T-cell (primary cell): ENCODE measurements at places on chromosomes 3 and 15.
A peak's percentile ranks its signal among the peaks of the same experiment; 100 is the strongest.

GRCh38 chr3:143358155-143358792 is 238.7 kb downstream of the CHST2 start:
- DNase-seq: no peak

DNA sequence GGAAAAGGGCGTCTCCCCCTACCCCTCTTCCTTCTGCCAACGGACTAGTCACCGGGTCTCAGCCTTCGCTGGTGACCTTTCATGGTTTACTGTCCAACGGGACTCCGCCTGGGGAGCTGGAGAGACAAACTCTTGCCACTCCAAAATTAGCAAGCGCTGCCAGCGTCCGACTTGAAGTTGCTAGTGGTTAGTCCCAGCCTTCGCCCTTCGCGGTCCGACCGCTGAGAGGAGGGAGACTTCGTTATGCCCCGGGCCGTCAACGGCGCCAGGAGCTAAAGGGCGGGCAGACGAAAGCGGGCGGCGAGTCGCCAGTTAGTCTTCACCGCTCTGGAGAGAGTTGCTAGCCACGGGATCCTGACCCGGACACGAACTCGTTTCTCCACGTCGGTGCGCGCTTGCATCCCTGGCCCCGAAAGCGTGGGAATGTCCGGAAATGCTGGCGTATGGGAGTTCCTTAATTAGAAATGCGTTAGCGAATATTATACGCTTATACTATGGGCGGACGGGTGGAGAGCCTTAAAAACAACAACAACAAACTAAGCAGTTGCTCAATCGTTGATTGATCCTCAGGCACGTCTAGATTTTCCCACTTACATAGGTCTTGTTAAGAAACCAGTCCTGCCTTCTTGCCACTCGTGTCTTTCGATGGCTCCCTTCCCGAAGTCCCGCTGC is 716 bp downstream of the SMC4 start:
- no peak for DNase-seq

DNA sequence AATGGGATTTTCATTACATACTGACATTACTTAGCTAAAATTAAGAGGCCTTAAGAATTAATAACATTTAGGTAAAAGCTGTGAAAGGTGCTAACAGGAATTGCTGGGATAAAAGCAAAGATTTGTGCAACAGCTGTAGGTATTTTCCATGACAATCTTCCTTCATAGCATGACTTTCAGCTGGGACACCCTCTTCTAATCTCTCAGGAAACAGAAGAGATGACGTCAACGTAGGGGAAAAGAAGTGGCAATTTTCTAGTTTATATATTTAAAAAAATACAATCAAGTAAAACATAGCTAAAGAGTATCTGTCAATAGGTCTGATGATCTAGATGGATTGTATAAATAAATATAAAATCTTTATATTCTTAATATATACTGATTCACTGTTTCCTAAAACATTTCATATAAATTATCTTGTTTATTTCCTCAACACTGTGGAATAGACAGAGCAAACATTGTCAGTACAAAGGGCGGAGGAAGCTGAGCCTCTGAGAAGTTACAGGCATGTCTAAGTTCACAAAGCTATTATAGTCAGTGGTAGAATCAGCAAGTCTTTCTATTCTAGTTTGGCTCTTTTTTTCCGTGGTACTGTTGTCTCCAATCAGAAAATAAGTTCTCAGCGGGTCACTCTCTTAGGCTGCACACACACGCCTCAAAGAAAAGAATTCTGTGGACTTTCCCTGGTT is 217.0 kb downstream of the P3H2 start:
- DNase-seq: no peak

DNA sequence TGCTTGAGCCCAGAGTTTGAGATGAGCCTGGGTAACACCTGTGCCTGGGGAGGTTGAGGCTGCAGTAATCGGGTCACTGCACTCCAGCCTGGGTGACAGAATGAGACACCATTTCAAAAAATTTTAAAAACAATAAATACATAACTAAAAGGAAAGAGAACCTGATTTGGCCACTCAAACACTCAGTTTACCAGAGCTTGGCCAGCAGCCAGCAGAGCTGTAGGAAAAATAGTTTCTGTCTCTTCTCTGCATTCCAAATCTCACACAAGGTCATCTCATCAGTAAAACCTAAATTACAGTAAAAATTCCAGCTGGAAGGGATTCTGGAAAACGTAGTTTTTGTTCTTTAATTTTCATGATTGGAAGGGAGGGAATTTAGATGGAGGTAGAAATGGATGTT is 7.8 kb upstream of the PPM1L start:
- no peak for DNase-seq

GRCh38 chr15:58302832-58303231 is 129.0 kb upstream of the LIPC start:
- DNase-seq: no peak

DNA sequence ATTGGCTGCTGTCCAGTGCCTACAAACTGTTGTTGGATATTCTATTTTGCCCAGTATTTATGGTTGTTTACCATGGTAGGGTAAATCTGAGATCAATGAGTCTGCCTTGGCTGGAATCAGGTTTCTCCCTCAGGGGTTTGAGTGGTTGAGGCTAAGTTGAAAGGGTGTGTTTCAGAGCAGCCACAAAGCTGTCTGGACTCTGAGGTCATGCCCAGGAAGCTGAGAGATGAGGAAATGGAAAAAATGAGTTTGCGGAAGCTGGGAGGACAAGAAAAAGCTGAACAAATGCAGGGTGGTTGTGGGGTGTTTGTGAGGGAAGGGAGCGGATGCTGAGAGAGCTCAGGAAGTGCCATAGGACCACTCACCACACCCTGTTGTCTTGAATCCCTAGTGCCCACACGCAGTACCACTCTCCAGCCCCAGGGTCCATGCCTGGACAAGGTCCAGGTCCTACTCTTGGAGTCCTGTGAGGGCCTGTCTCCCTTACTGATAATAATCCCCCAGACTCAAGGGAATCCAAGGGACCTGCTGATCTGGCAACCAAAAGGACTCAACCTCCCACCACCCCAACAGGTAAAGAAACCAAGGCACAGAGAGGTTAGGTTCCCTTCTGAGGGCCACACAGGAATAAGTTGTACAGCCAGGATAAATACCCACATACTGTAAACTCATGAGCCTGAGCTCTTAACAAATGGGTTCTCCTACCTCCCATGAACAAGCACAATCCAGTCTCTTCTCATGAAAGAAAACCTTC is 81.6 kb downstream of the PPCDC start:
- DNase-seq: no peak

DNA sequence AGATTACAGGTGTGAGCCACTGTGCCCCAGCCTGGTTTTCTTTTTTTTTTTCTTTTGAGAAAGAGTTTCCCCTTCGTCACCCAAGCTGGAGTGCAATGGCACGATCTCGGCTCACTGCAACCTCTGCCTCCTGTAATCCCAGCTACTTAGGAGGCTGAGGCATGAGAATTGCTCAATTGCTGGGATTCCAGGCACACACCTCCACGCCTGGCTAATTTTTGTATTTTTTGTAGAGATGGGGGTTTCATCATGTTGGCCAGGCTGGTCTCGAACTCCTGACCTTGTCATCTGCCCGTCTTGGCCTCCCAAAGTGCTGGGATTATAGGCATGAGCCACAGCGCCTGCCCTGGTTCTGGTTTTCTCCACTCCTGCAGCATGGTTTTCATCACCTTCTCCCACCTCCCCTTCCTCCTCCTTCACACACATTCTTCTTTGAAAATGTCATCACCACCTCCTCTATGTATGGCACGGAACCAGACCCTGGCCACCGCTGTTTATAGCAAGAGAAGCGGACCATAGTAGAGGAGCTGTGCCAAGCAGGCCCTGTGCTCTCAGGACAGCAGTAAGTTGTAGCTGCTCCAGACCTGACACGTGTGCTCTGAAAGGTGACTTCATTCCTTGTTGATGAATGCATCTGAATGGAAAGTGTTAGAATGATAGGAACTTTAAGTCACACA is 14.6 kb upstream of the AHSG start:
- DNase-seq: no peak

DNA sequence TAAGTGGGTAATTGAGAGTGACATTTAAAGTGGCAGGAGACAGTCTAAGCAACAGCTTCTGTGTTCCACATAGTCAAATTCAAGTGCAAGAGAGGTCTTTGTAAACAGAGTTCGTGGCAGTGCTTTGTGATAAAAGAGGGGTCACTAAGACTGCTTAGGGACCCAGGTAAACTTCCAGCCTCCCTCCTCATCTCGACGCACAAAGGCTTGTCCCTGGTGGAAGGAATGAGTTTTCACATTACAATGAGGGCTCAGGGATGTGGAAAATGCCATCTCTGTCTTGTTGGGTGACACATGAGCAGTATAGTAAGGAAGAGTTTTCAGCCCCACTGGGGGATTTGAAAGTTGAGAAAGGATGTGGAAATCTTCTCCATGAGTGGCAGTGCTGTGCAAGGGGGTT is 7.3 kb downstream of the GMNC start:
- DNase-seq: no peak

GRCh38 chr3:51501833-51502561 is 2.2 kb upstream of the DCAF1 start:
- peak; percentile 62 for DNase-seq

DNA sequence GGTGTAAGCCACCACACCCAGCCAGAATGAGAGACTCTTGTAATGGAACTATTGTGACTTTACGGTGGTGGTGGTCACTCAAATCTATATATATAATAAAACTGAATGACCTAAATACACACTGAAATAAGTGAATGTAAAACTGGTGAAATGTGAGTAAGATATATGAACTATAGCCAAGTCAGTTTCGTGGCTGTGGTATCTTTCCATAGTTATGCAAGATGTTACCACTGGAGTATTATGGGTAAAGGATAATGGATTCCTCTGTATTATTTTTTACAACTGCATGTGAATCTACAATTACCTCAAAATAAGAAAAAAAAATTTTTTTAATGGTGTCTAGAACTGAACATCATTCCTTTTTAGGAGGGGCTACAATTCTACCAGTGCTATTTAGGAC is 21.9 kb downstream of the PIK3CB start:
- DNase-seq: no peak

- DNase-seq: no peak
These were observed 33.6 kb downstream of the ABTB1 start for GRCh38 chr3:127706312-127706711.

DNA sequence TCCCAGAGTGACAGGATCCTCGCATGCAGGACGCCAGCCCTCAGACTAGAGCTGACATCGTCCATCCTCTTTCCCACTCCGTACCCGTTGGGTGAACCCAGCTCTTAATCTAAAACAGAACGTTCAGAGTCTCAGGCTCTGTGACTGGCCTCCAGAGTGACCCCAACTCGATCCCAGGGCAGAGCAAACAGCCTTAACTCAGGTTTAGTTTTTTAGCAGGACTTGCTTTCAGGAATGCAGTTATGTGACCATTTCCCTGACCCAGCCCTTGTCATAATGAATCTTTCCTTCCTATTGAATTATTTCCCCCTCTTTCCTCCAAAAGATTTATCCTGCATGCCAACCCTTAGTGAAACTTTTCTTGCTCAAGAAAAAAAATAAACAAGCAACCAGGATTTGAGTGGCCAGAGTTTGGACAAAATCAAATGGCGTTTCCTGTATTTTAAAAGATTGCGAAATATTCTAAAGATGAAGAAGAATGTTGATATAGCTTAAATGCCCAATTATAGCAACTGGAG is 47.8 kb upstream of the RARB start:
- no peak for DNase-seq

GRCh38 chr15:100307241-100308212 is 34.2 kb downstream of the ADAMTS17 start:
- DNase-seq: peak; percentile 34

- DNase-seq: no peak
These were observed 7.6 kb downstream of the CORO2B start for GRCh38 chr15:68586274-68586961.

GRCh38 chr15:37339437-37339836 is 239.1 kb upstream of the MEIS2 start:
- DNase-seq: no peak

- DNase-seq: no peak
These were observed 58.8 kb downstream of the SLCO2A1 start for GRCh38 chr3:133970916-133971315.

DNA sequence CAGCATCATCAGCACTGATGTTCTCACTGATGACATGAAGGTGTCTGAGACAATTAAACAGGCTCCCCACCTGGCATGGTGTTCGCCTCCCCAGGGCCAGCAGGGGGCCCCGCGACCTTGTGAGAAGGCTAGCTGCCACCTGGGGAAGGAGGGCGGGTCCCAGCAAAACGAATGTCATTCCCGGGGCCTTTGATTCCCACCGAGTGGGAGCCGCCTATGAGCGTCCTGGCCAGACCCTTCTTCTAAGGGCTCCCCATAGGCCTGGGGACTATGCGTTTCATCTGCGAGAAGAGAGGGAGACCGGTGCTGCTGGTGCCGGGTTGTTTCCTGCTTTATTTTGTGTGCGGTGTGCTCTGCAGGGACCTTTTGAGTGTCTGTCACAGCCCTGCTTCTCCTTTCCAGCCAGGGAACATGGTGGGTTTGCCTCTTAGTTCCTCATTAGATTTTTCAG is 20.5 kb upstream of the MINDY4B start:
- DNase-seq: peak; percentile 47

DNA sequence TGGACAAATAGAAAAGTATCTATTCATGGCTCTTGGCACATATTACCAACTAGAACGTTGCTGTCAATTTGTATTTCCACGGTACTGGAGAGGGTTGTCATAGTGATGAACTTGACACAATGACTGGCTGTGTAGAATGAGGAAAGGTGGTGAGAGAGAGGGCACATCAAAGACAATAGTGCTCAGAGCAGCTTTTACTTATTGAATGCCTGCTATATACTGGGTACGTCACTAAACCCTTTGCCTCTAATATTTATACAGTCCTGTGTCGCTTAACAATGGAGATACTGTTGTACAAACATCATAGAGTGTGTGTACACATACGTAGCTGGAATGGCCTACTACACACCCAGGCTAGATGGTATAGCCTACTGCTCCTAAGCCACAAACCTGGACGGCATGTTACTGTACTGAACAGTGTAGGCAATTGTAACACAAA is 8.3 kb downstream of the TMPRSS7 start:
- DNase-seq: no peak

GRCh38 chr3:102745881-102746280 is 311.1 kb downstream of the ZPLD1 start:
- DNase-seq: no peak
